ENCODE measurements at places on chromosomes 4 and X. TPM values are rescaled to one million over a fixed set of nuclear protein-coding genes. Genes with fewer than 3 reads are reported as not detected.

The CACNA1F gene
- total RNA-seq = 0.36 TPM

The ABCE1 gene
- 92.1 TPM for total RNA-seq

The SATL1 gene
- total RNA-seq = 2.6 TPM

The HTN3 gene
- total RNA-seq = not detected

The XAGE5 gene
- not detected for total RNA-seq

The ARMCX2 gene
- 35.0 TPM for total RNA-seq

The MAP7D2 gene
- 9.9 TPM for total RNA-seq

The KLHL34 gene
- 0.09 TPM for total RNA-seq

The PWWP3B gene
- total RNA-seq = 1.00 TPM

The SPARCL1 gene
- 83.3 TPM for total RNA-seq

The SOWAHB gene
- total RNA-seq = 2.5 TPM

The NDNF gene
- 64.3 TPM for total RNA-seq

The H2BW2 gene
- total RNA-seq = not detected

The NWD2 gene
- 11.1 TPM for total RNA-seq

The VCX2 gene
- not detected for total RNA-seq

The SRPX2 gene
- 1.4 TPM for total RNA-seq

The CXCL6 gene
- total RNA-seq = 1.00 TPM

All from cerebellum (tissue), 4 donors.